ENCODE measurements at places on chromosomes 5 and 9. TPM values are rescaled to one million over a fixed set of nuclear protein-coding genes. Genes with fewer than 3 reads are reported as not detected.

DNA sequence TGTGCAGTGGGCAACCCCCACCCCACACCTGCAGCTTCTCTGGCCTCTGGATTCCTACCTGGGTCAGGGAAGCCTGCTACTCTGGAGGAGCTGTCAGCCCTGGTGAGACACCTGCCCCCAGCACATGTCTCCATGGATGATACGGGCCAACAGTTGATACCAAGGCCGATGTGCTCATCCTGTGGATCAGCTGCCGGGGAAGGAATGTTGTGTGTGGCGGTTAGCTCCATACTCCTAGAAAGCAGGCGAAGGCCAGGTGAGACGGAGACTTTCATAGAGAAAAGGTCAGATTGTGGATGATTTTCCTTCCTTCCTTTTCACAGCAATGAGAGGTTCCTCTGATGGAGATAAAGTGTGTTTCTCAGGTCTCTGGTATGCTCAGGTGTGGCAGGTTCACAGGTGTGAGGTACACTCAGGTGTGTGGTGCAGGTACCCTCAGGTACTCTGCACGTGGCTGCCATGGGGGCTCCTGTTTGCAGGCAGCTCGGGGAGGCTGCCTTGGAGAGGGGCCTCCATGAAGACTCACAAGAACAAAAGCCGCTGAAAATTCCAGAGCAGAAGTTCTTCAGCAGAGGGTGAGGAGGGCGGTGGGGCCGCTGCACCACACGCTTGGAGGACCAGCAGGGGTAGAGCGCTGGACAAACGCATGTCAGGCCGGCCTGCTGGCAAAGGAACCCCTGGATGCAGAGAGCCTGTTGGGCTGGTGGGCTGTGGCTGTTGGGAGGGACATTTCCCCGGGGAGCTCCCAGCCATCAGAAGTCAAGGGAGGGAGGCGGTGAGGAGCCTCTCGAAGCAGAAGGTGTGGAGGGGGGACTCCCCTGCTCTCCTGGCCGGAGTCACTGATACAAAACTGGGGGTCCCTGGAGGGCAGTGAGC is 5.1 kb upstream of the AHRR start:
- H3K36me3 ChIP-seq: peaks cover 9% of the 10 kb centered on the region
- peaks cover 28% of the 10 kb centered on the region for H3K27me3 ChIP-seq
- no peak overlapping the region for H3K4me3 ChIP-seq
- no peak overlapping the region for H3K27ac ChIP-seq
- no peak for DNase-seq
- no peaks in the 10 kb centered on the region for H3K4me1 ChIP-seq

GRCh38 chr5:124276166-124276565 is 470.3 kb downstream of the ZNF608 start:
- no peak for DNase-seq
- no peaks in the 10 kb centered on the region for H3K36me3 ChIP-seq
- H3K27me3 ChIP-seq: no peaks in the 10 kb centered on the region
- H3K4me3 ChIP-seq: no peak overlapping the region
- peaks cover 2% of the 10 kb centered on the region for H3K4me1 ChIP-seq

Gene PITX1
- 0.43 TPM for total RNA-seq

DNA sequence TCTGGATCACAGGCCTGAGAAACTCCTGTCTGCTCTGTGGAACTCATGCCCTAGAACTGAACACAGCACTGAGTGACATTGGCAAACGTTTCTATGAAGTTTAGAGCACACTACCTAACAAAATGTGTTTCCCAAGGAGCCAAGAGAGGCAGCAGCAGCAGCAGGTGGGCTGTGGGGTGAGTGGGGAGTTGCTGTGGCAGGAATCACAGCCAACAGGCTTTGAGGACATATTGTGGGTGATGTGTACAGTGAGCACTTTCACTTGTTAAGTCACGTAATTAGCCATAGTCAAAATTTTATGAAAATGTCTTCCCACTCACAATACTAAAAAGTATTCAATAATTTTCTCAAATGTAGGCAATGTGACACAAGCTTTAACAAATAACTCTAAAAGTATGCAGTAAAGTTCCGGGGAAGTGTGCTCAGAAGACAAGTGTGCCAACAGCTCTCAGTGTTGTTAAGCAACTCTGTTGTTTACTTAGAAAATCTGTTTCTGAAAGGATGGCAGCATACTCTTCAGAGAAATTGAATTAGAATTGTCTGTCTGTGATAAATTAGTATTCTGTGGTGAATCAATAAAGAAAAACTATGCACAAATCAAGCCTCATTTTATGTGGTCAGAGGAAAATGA is 482.1 kb downstream of the SEMA5A start:
- no peak for DNase-seq
- no peaks in the 10 kb centered on the region for H3K27me3 ChIP-seq

Data from lung (tissue), 17 donors.